Activated T-cell treated with anti-CD3 and anti-CD28 coated beads, Interleukin-2, amount 50 U/mL, for 24 hours (primary cell): ENCODE measurements at places on chromosomes 11 and 22.

GRCh38 chr11:131977854-131978253, 607.4 kb downstream of the NTM start:
- DNase-seq, result no peak

DNA sequence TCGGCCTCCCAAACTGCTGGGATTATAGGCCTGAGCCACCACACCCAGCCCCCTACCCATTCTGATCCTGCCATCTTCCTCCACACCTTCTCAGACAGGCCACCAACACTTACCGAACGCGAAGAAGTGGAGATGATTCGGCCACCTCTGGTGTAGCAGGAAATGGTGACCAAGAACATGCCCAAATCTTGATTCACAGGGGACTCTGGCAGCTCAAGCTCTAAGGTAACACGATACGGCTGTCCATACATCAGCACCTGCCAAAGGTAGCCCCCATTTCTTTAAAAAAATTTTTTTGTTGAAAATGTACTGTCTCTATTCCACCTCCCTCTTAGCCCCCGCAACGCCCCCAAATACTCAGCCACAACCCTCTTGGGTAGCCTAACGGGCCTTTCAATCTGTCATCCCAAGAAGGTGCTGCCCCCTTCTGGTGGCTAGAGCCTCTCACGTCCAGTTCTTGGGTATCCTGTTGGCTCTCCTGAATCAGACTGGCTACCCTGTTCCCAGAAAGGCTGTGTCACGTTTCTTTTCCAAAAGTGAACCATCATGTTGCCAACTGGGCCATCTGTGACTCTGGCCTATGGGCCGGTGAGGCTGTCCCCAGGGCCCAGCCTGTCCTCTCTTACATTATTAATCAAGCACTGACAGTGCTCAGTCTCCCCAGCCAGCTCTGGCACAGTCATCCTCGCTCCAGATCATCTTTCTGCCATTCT, 5.3 kb upstream of the LRRN4CL start:
- DNase-seq, result peak; percentile 80

DNA sequence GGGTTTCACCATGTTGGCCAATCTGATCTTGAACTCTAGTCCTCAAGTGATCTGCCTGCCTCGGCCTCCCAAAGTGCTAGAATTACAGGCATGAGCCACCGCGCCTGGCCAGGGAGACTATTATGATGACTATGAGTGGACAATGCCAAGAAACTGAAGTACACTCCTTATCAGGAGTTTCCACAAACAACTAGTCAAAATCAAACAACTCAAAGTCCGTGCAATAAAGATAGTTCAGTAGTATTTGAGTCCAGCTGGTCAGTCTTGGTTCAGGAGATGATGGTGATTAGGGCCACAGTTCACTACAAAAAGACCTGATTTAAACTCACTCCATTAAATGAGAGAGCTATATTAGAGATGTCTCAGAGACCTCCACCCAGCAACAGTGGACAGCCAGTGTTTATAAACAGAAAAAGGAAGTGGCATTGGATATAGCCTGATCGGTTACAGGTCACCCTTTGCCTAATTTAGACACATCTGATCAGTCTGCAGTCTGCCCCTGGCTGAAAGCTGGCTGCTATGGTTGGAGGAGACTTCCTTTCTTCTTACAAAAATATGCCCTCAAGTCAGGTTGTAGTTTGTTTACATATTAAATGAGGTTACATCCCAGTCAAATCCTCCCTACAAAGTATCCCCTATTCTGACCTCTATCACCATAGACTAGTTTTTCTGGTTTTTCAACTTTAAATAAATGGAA, 17.0 kb downstream of the CD3E start:
- DNase-seq, result no peak

- no peak for DNase-seq
These were observed 49.1 kb downstream of the CDKN1C start for GRCh38 chr11:2836315-2837095.

GRCh38 chr11:75449271-75449670, 16.3 kb upstream of the KLHL35 start:
- no peak for DNase-seq

DNA sequence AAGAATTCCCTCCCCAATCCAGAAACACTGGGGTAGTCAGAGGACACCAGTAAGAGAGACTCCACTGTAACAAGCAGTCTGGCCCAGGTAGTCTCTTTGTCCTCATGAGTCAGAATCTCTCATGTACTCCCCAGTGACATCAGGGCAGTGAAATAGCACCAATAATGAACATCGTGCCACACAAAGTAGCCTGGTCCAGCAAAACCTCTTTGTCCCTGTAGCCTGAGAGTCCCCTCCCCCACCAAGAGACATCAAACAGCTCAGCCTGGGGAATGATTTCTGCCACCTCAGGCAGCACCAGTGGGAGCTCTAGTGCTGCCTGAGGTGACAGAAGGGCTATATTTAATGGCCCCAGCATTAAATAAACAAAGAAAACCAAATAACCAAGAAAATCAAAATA, 88.1 kb downstream of the SBF2 start:
- DNase-seq, result no peak

DNA sequence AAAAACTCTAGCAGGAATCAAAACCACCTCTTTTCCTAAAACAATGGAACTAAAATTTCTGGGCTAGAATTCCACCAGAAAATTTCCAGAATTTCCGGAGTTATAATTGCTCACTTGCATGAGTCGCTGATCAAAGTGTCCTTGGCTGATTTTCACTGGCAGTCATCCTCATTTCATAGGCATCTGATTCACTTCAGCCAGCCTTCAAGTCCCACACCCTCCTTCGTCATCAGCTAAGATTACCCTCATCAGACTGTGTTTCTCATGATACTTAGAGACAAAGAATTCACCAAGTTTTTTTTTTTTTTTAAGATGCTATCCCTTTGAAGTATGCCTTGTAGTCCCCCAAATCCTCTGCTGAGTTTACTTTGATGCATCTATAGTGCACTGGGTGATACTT, 71.5 kb upstream of the RAB38 start:
- DNase-seq, result no peak

DNA sequence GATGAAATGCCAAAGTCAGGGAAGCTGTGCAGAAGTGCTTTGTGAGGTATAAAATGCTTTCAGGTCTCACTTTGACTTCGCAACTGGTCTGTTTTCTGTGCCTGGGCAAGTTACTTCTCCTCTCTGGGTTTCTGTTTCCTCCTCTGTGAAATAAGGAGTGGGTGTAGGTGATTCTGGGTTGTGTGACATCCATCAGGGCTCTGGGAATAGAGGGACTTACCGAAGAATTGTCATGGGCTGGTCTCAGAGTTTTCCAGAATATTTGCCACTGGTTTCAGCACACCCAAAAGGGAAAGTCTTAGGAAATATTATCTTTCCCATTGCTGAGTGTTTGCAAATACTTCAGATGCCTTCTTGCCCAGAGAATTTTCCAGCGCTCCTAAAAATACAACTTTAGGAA, 118.4 kb downstream of the KIAA1671 start:
- no peak for DNase-seq

DNA sequence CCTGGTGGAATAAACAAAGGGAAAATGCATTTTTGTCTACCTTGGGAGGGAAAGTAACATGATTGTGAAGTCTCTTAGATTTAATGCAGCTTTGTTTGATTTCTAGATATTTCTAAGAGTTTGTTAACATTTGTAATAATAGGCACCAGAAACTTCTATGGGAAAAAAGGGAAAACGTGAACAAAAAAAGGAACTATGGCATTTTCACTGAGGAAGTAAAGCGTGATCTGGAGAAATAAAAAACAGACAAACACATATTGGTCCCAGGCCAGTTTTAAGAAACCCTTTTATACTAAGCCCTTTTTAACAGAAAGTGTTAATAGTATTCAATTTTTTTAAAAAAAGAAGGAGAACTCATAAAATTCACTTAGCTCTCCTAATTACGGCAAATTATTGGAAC, 6.9 kb upstream of the MS4A7 start:
- DNase-seq, result no peak

DNA sequence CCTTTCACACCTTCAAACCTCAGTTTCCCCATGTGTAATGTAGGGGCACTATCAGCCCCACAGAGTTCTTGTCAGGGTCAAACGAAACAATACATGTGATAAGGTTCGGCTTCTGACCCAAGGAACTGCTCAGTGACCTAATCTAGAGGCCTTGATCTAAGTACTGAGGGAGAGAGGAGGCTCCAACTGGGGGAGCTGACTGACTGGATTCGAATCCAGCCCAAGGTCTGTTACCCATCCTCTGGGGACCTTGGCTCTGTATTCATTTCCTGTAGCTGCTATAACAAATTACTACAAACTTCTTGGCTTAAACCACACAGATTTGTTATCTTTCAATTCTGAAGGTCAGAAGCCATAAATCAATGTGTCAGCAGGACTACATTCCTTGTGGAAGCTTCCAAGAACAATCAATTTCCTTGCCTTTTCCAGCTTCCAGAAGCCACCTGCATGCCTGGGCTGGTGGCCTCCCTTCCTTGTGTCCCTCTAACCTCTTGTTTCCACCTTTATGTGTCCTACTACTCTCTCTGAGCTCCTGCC, 10.7 kb upstream of the ANAPC15 start:
- no peak for DNase-seq

- DNase-seq, result peak; percentile 67
These were observed 42.7 kb downstream of the RTL6 start for GRCh38 chr22:44455151-44455962.

DNA sequence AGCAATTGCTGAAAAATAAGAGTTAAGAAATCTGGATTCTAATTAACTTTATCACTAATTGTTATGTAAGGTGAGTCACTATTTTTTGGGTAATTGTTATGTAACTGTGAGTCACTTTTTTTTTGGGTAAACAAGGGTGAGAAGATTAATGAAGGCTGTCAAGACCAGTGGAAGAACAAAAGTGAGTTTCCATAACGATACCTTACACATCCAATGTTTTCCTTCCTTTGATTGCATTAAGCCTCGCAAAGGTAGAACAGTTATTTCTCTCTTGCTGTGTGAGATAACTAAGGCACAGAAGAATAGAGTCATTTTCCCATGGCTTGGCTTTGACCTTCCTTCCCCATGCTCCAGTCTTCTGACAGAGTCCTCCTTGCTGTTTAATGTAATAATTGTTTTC, 374.7 kb downstream of the DDX10 start:
- DNase-seq, result no peak

DNA sequence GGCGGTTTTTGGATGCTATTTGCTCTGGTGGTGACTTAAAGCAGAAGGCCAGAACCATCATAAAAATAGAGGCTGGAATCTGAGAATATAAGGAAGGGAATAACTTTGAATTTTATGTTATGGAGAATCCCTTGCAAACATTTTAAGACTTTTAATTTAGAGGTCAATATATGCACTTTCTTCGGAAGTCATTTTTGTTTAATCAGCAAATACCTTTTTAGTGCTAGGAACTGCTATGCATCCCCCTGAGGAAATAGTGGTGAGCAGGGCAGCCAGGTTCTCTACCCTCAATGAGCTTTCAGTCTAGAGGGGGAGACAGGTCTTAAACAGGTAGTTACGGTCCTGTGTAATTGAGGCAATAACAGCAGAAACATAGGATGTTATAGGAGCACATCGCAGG, 266.5 kb upstream of the MPPED2 start:
- DNase-seq, result no peak

- DNase-seq, result no peak
These were observed 103.3 kb upstream of the PARVA start for GRCh38 chr11:12274056-12274455.

- DNase-seq, result peak; percentile 44
These were observed at the start of gene SYT12 for GRCh38 chr11:67022961-67023956. Gene SYT12 (plus strand): TSS chr11:67023134. CDS start chr11:67030145, 7,011 bp downstream.

GRCh38 chr11:37968148-37968547, 1370.1 kb upstream of the RAG2 start:
- DNase-seq, result no peak

GRCh38 chr11:69058511-69059270, 10.0 kb downstream of the TPCN2 start:
- no peak for DNase-seq
